ENCODE measurements at places on chromosomes 7 and 10.

GRCh38 chr7:123716877-123717276 is 31.9 kb downstream of the WASL start:
- no peak for DNase-seq

DNA sequence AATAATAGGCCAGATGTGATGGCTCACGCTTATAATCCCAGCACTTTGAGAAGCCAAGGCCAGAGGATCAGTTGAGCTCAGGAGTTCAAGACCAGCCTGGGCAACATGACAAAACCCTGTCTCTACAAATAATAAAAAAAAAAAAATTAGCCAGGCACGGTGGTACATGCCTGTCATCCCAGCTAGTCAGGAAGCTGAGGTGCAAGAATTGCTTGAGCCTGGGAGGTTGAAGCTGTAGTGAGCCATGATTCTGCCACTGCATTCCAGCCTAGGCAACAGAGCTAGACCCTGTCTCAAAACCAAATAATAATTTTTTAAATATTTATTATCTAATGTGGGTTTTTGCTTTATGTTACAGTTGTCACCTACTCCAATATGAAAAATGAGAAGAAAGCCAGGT is 178.9 kb downstream of the ADK start:
- DNase-seq = no peak

DNA sequence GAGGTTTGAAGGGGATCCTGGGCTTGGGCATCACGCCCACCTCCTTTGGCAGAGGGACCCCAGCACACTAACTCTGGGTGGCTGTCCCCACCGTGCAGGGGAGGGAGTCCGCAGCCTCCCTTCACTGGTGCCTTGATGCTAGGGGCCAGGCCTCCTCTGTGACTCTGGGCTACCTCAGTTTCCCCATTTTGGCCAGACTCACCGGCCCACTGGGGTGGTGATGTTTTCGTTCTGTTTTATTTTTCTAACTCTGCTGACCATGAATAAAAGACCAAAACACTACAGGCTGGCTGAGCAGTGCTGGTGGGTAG is 503 bp upstream of the TRIP6 start:
- DNase-seq = no peak

- no peak for DNase-seq
These were observed 36.3 kb downstream of the CHN2 start for GRCh38 chr7:29230871-29231345.

DNA sequence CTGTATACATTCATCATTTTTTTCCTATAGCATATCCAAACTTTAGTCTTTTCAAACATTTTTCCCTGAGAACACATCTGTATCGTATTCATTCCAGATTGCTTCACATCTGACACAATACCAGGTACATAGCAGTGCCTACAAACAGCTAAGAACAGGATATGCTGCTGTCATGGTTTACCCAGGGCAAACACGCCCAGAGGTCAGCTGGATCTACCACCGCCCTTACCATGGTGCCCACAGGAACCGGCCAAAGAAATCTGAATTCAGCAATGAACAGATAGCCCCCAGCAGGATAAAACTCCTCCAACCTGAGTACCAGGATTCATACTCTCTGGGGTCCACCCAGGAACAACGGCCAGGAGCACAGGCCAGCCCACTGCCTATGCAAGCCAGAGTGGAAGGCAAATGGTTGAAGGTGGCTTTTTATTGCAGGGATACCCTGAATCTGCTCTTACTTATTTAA is 43.0 kb downstream of the TNS3 start:
- no peak for DNase-seq

DNA sequence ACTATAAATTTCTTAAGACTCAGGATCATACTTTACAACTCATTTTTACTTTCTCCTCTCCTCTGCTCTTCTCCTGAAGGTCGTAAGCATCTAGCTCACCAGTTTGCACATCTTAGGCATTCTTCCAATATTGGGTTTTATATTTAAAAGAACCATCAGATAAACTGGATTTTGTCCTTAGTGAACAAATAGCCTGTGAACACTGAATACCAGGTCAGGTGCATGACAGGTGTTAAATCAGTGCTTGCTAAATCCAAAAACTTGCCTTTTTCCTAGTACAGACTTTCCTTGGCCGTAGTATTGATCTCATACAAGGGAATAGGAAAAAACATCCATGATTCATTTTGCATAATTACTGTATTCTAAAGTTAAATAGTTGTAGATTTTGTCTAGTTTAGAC is 53.0 kb downstream of the ARMC3 start:
- DNase-seq = no peak

GRCh38 chr10:44195112-44196007 is 189.5 kb downstream of the CXCL12 start:
- DNase-seq = no peak

DNA sequence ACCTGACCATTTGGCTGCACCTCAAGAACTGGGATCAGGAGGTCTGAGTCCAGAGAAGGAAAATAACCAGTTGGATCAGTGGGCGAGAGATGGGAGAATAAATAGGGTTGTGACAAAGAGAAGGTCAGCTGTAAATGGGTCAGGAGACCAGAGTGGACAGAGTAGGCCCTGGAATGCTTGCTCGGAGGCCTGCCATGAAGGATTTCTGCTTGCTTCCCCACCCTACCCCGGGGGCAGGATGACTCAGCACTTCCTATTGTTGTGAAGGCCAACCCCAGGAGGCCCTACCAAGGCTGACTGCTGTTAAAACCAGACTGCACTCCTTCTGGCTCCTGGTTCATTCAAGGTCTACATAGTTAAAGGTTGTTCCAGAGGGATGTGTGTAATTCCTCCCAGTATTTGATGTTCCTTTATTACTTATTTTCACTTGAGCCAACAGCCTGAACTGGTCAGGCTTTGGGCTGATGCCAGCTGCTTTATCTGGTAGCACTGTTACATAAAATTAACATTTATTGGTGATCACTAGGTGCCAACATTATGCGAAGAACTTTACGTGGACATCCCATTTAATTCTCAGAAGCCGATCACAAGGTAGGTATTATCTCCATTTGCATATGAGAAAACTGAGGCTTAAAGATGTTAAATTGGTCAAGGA is 27.3 kb upstream of the IFRD1 start:
- peak; percentile 72 for DNase-seq

DNA sequence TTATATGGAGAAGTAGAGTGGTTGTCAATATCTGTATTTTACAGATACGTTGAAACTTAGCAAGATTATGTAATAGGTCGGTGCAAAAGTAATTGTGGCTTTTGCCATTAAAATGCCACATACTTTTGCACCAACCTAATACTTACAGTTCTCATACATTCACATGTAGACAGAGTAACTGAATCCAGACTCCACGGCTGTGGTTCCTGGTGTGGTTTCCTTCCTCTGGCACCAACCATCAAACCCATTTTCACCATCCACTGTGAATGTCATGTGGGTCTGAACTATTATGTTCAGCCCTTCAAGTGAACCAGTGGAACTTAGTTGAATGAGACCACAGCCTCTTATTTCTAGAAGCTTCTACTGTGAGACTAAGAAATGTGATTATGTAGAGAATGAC is 31.5 kb upstream of the SLIT1 start:
- DNase-seq = no peak

DNA sequence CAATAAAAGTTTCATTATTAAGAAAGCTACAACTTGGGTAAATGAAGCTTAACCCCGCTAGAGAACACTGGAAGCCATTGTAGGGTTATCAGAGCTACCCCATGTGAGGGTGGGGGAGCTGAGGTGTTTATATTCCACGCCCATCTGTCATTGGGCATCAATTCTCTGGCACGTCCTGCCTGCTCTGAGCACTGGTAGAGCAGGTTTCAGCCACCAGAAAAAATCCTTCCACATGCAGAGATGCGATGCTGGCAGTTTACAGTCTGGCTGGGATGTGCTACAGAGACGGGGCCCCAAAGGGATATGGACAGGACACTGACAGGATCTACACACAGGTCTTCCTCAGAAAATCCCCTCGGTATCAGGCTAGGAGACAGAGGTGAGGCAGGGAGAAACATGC is 15.9 kb upstream of the RAPGEF5 start:
- DNase-seq = no peak

GRCh38 chr7:51451751-51452476 is 135.3 kb upstream of the COBL start:
- DNase-seq = no peak

DNA sequence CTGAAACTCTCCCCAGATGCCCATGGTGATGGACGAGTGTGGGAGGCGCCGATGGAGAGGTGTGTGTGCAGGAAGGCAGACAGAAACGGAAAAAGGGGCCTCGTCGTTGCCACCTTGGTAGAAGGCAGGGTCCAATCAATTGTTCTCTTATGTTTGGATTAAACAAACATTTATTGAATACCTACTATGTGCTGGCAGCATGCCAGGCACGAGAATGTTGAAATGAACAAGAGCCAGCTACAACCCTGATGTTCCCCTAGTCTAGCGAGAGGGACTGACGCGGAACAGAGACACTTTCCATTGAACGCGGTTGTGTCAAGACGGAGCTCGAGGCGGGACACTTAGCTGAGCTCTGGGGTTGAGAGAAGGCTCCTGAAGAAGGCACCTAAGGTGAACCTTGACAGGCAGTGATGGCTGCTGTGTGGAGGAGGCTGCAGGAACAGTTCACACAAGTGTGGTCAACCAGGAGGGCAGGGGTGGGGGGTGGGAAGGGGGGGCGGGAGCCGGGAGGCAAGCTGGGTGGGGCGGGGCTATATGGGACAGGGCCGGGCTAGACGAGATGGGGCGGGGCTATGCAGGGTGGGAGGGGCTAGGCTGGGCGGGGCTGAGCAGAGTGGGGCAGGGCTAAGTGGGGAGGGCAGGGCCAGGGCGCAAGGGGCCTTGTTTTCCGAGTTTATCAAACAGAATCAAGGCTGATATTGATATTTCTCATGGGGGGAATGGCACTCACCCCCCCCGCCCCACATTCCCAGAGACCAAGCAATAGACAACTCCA is 181.0 kb downstream of the GATA3 start:
- DNase-seq = no peak

GRCh38 chr10:119724593-119725516 is 995 bp upstream of the INPP5F start:
- DNase-seq = peak; percentile 74

DNA sequence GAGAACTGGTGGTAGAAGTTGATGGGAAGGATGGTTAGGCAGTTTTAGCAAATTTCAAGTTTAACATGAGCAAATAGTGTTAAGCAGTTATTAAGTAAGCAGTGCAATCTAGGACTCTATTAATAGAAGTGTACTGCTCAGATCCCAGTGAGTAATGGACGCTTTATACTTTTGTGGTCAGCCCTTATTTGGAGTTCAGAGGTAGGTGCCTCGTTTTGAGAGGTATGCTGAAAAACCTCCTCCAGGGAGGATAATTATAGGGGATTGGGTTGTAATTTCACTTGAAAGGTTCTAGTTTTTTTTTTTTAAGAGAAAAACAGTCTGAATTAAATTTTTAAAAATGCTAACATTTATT is 33.5 kb upstream of the CCDC7 start:
- DNase-seq = no peak

DNA sequence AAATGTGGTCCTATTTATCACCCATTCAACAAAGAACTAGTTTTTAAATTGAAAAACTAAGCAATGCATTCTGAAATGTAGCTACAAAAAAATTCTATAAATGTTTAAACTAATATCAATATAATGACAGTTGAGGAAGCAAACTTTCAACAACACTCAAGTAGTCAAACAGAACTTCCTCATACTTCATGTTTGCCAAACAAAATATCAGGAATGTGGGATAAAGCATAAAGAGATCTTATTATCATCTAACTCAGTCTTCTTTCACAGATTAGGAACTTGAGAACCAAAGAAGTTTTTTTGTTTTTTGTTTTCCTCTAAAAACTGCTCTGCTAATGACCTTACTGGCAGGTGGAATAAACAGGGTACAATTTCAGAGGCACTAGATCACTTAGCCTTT is 116.2 kb downstream of the JAZF1 start:
- no peak for DNase-seq

DNA sequence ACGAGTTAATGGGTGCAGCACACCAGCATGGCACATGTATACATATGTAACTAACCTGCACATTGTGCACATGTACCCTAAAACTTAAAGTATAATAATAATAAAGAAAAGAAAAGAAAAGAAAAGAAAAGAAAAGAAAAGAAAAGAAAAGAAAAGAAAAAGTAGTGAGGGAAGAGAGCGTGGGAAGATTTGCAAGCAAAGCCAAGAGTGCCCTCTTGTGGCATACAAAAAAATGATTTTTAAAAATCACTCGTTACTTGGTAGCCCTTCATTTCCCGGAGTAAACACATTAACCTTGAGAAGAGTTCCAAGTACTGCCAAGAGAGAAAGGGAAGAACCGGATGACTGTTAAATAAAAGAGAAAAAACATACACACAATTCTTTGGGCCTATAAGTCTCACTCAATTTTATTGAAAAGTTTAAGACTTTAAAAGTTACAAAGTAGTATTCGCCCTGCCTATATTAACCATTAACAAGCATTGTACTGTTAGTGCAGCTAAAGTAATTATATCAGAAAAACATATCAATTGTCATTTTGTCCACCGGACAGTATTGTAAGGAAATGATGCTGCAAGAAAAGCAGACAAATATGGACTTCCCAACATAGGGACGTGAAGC is 6.2 kb upstream of the CH25H start:
- DNase-seq = peak; percentile 80

DNA sequence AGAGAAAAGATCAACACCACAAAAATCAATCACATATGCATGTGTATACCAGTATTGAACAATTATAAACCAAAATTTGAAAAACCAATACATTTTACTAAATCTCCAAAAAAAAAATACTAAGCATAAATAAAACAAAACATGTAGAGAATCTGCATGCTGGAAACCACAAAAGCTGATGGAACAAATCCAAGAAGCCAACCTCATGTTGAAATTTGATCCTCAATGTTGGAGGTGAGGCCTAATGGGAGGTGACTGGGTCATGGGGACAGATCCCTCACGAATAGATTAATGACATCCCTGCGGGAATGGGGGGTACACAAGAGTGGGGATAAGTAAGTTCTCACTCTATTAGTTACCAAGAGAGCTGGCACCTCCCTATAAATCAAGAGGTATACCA is 82.5 kb downstream of the OAT start:
- no peak for DNase-seq

DNA sequence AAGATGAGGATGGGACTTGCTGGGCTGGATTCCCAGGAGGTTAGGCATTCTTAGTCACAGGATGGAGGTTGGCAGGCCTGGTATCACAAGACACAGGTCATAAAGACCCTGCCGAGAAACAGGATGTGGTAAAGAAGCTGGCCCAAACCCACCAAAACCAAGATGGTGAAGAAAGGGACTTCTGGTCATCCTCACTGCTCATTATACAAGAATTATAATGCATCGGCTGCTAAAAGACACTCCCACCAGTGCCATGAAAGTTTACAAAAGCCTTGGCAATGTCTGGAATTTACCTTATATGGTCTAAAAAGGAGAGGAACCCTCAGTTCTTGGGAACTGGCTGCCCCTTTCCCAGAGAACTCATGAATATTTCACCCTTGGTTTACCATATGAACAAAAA is 345.5 kb upstream of the POM121L12 start:
- DNase-seq = no peak

DNA sequence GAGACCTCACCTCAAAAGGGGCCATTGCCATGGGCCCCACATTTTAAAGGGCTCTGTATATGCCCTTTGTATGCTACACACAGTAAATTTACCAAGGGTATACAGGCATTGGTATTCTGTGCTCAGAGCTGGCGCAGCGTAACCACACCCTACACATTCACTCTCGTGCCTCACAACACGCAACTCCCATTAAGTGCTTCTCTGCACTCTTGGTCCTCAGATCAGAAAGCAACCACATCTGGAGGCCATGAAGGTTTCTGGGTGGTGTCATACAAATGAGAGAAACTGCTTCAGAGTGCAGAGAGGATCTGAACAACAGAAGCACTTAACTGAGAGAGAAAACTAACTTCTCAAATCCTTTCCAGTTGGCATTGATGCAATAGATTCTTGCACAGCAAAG is 9.4 kb upstream of the CACUL1 start:
- DNase-seq = no peak

- no peak for DNase-seq
These were observed 1.4 kb downstream of the ATP5F1C start for GRCh38 chr10:7789390-7789789.
